ENCODE measurements at places on chromosomes 4 and X. TPM values are rescaled to one million over a fixed set of nuclear protein-coding genes. Genes with fewer than 3 reads are reported as not detected.

DNA sequence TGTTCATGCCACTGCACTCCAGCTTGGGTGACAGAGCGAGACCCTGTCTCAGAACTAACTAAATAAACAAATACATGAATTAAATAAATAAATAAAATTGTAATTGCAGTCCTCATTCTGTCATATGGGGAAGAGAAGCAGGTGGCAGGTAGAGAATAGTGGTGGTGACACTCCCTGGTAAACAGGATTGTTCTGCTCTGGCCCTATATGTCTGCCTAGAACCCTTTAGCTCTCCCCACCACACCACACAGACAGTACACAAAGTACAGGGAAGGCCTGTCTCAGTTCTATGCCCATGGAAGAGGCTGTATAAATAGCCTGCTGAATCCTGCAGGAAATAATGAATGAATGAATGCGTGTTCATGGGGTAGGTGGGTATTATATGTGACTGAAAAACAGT, 117.7 kb downstream of the CEP135 start:
- no peaks in the 10 kb centered on the region for H3K4me1 ChIP-seq
- H3K27me3 ChIP-seq: no peaks in the 10 kb centered on the region
- no peak overlapping the region for H3K27ac ChIP-seq
- DNase-seq: no peak
- H3K36me3 ChIP-seq: no peaks in the 10 kb centered on the region

Gene MXRA5
- not detected for polyA plus RNA-seq

Gene INTS6L
- polyA plus RNA-seq: 29.0 TPM

Gene ARR3
- not detected for polyA plus RNA-seq

DNA sequence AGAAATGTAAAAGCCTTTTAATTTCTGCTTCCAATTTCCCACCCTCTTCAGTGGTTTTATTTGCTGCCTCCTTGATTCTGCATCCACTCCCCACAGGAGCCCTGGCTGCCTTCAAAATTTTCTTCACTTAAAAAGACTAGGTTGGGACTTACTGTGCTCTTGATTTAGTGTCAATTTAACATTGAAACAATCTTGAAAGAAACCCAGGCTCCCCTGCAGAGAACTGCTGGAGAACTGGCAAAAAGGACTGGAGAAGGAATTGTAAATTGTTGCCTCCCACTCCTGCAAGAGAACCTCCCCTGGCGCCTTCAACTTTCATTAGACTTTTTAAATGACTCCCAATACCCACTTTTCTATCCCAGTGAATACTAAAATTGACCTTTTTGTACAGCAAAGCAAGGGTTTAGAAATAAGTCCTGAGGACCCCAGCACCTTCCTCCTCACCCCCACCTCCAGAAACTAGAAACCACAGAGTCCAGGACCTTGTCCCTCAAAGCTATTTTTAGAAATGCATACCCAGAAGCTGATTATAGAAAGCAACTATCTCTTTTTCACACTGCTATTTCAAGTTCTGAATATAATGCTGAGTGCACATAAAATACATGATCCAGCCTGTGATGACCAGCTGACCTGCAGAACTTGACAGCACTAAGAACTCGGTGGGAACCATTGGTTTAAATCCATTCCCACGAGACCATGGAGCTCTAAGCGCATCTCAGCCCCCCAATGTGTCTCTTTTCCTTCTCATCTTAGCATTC, 155.5 kb downstream of the INPP4B start:
- H3K27ac ChIP-seq: no peak overlapping the region
- no peaks in the 10 kb centered on the region for H3K27me3 ChIP-seq
- H3K4me1 ChIP-seq: no peaks in the 10 kb centered on the region
